Activated T-helper 9 cell treated with anti-CD3 and anti-CD28 coated beads, Interleukin-2, amount 50 U/mL, for 16 hours (primary cell): ENCODE measurements at places on chromosomes 1 and 21.

DNA sequence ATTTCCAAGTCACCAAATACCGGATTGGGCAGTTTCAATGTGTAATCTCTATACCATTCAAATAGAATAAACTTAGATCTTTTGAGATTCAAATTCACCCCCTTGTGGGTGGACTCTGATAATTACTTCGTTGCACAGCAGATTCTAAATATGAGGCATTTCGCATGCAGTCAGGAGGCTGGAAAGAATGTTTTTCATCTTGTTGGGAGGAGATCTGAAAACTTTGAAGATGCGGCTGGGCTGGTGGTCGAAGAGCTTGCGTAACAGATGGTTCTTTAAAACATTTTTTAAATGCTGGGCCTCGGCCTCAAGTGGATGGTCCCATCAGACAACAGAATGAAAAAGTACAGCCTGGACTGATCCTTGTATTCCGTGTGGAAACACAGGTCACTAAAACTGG lies 10.4 kb downstream of the NR5A2 start:
- no peak for DNase-seq

- no peak for DNase-seq
Observed at GRCh38 chr21:29267666-29268065, 31.1 kb upstream of the BACH1 start.

- no peak for DNase-seq
Observed at GRCh38 chr21:45069711-45070110, 4.7 kb upstream of the ADARB1 start.

GRCh38 chr1:111904478-111905218 lies 84.8 kb downstream of the KCND3 start:
- DNase-seq = no peak

GRCh38 chr1:184859381-184860105 lies 104.9 kb upstream of the EDEM3 start:
- DNase-seq = no peak

DNA sequence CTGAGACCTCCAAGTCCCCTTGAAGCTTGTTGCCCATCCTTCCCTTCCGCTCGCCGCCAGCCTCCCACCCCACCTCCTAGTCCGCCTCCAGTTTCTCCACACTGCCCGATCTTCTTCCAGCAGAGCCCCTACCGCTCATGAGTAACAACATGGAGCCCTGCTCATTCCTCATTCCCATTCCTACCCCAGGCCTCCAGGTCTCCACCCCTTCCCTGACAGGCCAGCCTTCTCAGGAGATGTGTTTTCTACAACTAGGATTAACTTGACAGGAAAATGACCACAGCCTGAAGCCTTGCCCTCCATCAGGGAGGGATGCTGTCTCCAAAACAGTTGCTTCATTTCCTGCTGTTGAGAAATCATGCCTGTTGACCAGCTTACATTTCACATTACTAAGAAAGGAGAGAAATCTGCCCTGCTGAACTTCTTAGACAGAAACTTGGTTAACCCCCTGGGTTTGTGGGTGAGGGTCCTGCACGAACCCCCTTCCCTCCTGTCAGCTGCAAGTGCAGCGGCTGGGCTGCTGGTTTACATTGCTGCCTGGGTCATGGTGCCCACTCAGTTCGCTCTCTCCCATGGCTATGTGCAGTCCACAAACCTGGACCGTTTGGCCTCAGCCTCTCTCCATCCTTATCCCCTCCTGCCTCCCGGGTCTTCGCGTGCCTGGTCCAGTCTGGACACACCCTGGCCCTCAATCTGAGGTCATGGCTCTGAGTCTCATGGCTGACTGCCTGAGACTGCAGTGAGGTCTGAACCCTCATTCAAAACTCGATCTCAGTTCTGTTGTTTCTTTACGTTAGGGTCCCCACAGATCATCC lies 16.1 kb upstream of the CHI3L1 start:
- DNase-seq = no peak

DNA sequence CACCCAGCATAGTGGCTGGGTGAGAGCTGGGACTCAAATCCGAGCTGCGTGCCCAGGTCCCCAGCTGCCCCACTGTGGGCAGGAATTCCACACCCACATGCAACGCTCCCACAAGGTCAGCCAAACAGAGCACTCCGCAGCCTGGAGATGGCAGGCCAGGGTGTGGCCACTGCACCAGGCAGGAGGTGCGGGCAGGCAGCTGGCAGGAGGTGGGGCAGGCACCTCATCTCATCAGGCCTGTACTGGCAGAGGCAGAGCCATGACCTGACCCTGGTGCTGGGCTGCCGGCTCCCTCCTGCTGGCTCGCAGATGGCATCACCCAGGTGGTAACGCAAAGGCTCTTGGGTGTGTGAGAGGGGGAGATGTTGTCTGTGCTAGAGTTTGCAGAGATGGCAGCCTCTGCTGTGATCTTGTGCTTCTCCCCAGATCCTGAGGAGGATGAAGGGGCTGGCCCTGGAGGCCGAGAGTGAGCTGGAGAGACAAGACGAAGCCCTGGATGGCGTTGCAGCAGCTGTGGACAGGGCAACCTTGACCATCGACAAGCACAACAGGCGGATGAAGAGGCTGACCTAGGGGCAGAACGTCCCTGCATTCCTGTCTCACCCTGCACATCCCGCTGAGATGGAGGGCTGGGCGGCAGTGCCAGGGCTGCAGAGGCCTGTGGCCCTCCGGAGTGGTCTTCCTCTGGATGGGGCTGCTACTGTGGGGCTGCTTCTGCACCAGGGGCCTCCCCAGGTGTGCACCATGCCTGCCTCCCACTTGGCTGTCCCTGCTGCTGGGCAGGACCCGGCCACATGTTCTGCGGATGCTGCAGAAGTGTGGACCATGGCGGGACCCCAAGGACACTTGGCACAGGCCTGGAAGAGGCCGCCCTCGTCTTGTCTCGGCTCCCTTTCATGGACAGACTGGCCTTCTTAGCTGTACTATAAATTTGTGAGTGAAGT lies 35.1 kb upstream of the PRSS38 start:
- DNase-seq = no peak

GRCh38 chr21:38159355-38159754 lies 97.4 kb upstream of the KCNJ15 start:
- DNase-seq = no peak

GRCh38 chr1:213982672-213983492 lies 4.9 kb upstream of the PROX1 start:
- no peak for DNase-seq

DNA sequence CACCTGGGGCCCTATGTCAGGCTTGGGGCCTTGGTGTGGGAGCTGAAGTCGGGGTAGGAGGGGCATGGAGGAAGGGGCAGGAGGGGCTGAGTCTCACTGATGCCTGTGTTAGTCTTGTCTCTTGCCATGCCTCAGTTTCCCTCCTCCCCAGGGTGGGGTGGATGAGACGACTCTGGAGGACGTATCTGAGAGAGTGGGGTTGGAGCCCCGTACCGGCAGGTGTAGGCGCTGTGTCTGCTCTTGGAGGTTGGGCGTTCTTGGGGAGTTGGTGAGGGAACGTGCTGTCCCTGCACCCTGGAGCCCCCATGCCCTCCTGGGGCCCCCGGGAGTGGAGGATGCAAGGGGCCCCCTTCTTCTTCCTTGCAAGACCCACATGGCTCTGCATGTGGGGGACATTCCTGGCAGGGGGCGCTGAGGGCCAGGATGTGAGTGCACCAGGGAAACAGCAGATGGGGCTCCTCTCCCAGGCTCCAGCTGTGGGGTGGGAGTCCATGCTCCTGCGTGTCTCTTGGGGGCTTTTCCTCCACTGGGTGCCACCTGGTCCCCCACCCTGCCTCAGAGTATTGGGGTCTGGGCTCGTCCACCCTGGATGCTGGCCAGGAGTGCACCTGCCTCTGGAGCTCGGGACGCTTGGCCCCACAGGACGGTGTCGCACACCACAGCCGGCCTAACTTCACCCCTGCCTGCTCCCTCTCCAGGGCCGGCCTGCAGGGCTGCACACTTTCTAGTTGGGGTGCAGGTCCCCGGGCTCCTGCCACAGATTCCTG lies 1.4 kb upstream of the TNFRSF14 start:
- no peak for DNase-seq

DNA sequence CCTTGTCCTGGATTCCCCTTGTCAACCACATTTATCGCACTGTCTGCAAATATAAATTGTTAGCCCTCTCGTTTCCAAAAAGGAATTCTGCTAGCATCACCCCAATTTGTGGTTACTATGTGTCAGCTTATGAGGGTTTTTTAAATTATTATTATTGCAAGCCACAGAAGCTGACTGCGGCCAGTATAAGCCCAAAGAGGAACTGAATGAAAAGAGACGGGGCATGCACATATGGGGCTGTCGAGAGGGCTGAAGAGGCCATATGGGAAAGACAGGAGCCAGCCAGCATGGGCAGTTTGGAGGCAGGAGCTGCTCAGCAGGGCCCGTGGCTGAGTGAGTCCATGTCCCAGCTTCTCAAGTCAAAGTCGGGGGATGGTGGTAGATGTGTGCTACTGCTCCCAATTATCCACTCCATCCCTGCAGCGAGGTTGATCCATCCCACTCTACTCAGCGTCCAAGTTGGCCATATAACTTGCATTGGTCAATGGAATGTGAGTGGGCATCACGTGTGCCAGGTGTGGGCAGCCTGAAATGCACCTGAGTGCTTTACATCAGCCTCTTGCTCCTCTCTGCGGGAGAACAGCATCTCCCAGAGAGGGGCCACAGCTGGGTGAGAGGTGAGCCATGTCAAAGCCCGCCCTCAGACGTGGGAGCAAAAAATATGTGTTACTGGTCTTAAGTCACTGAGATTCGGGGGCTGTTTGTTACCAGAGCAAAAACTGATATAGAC lies 37.6 kb upstream of the LDLRAP1 start:
- DNase-seq = no peak

- DNase-seq = no peak
Observed at GRCh38 chr1:29304025-29304684, 67.8 kb downstream of the PTPRU start.

- DNase-seq = no peak
Observed at GRCh38 chr21:39347537-39347936, 1.4 kb downstream of the HMGN1 start.

- DNase-seq = no peak
Observed at GRCh38 chr1:116130356-116130755, 19.2 kb downstream of the MAB21L3 start.

DNA sequence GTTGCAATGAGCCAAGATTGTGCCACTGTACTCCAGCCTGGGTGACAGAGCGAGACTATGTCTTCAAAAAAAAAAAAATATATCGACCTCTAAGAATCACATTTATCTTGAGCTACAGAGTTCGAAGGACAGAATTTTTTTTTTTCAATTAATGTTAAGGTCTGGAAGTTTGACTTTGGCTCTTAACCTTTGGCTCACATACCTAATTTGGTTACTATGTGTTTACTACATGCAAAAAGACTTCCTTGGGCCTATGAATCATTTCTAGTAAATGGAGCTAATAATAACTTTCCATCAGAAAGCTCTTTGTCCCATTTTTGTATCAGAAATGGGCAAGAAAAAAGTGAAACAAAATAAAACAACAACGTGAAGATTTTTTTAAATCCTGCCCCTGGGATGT lies 351.2 kb downstream of the SMYD3 start:
- no peak for DNase-seq

DNA sequence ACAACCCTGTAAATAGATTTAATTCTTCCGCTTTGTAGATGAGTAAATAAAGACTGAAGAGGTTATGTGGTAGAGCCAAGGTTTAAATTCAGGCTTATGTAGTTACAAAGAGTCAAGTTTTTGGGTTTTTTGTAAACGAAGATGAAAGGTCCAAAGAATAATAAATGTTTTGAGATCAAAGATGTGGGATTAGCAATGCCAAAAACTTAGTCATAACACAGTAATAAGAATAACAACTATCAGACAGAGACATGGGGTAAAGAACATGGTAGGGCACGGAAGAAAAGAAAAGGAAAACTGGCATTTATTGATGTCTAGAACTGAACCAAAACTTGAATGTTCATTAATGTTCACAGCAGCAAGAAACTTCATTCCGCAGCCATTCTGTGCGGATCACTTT lies 42.9 kb downstream of the EXTL2 start:
- no peak for DNase-seq

DNA sequence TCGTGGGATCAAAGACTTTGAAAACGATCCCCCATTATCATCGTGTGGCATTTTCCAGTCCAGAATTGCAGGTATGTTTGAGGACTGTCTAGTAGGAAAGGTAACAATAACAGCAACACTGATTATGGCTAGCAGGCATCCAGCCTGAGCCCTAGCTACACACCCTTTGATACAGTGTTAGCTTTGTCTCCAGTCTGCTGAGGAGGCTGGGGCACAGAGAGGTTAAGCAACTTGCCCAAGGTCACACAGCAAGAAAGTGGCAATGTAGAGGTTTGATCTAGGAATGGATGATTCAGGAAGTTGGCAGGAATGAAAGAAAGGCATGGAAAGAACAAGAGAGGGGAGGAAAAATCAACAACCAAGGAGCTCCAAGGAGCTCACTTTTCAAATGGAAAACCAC lies 31.2 kb downstream of the UBASH3A start:
- DNase-seq = no peak

DNA sequence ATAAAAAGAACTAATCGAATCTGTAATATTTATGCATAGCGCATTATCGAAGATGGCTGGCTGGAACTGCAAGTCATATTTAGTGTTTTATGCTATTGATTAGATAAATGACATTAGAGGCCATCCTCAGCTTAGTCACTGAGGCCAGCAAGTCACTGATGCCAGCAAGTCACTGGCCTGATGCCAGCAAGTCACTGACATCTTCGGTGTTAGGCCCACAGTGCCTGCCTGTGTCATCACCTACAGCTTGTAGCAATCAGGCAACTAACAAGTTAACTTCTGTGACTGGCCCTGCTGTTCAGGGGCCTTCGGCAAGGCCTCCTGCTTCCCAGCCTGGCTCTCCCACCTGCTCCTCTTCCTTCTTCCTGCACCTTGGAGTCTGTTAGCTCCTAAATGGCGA lies 65.6 kb upstream of the SCCPDH start:
- DNase-seq = no peak

DNA sequence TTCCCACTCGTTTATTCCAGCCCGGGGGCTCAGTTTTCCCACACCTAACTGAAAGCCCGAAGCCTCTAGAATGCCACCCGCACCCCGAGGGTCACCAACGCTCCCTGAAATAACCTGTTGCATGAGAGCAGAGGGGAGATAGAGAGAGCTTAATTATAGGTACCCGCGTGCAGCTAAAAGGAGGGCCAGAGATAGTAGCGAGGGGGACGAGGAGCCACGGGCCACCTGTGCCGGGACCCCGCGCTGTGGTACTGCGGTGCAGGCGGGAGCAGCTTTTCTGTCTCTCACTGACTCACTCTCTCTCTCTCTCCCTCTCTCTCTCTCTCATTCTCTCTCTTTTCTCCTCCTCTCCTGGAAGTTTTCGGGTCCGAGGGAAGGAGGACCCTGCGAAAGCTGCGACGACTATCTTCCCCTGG lies 716 bp downstream of the OLIG2 start:
- DNase-seq = no peak

DNA sequence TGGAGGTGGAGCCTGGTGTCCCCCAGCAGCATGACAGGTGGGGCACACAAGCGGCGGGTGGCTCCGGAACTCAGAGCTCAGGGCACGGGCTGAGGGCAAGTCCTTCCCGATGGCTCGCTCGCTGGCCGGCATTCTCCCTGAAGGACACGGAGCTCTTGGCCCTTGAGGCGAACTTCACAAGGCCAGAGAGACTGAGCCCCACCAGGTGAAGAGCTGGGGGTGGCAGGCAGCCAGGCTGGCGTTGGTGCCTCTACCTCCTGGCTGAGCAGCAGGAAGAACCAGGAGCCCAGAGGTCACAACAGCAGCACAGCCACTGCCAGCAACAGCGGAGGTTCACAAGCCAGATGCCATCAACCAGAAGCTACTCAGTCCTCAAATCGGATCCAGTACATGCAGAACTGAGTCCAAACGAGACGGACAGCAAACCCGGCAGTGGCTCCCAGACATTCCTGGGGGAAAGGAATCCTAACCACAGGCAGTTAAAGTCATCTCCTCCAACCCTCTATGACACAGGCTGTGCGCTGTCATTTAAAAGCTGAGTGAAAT lies 54.1 kb downstream of the NPHP4 start:
- DNase-seq = no peak

- DNase-seq = no peak
Observed at GRCh38 chr1:109391626-109392025, 6.1 kb downstream of the SORT1 start.
